Activated CD4-positive, alpha-beta memory T cell treated with anti-CD3 and anti-CD28 coated beads for 36 hours (primary cell): ENCODE measurements at places on chromosomes 5 and 9.

DNA sequence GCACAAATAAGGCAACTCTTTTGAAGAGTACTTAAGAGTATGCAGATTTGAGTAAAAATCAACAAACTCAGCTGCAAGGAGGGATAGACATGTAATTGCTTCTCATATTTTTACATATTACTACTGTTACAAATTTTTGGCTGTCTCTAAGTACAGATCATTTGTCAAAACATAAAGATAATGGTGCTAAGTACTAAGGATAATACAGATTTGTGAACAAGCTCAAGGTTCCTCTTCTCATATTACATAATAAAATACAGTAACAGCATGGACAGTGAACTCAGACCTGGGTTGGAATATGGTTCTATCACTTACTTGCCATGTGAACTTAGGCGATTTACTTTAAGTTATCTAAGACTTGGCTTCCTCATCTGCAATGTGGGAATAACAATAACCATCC, 168.0 kb downstream of the AP3B1 start:
- no peak for DNase-seq

GRCh38 chr5:16057277-16057676, 122.3 kb downstream of the MARCHF11 start:
- DNase-seq, result no peak

DNA sequence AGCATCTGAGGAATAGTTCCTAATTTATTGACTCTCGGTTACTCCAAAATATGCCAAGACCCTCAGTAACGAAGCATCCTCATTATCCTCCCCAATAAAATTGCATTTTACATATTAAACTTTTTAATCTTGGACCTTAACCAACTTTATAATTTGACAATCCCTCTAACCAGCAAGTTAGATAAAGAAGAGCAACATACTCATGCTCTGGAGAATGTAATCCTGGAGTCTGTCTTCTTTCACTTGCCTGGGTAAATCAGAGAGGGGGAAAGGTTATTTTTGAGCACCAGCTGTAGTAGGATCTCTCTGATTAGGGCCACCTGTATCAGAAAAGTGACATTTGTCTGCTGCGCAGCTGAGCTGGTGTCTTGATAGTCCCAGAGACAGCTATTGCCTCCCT, 59.8 kb downstream of the NDFIP1 start:
- DNase-seq, result no peak

- no peak for DNase-seq
These were observed 118.0 kb upstream of the PANK3 start for GRCh38 chr5:168697034-168697720.

DNA sequence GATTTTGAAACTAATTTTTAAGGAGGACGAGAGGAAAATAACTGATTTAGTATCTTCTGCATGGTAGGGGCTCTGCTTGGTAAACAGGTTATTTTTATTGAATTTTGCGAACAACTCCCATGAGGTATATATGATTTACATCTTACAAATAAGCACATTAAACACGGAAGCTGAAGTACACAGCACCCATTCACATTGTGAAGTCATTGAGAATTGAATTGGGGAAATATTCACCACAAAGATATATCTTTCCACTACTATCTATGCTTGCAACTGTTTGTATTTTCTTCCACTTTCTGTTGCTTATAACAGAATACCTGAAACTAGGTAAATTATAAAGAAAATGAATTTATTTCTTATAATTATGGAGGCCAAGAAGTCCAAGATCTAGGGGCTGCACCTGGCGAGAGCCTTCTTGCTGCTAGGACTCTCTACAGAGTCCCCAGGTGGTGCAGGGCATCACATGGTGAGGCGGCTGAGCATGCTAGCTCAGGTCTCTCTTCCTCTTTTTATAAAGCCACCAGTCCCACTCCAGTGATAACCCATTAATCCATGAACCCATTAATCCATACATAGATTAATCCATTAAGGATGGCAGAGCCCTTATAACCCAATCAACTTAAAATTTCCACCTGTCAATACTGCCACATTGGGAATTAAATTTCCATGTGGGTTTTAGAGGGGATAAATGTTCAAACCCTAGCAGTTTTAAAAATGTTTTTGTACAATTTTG, 79.0 kb upstream of the ZNF608 start:
- no peak for DNase-seq

DNA sequence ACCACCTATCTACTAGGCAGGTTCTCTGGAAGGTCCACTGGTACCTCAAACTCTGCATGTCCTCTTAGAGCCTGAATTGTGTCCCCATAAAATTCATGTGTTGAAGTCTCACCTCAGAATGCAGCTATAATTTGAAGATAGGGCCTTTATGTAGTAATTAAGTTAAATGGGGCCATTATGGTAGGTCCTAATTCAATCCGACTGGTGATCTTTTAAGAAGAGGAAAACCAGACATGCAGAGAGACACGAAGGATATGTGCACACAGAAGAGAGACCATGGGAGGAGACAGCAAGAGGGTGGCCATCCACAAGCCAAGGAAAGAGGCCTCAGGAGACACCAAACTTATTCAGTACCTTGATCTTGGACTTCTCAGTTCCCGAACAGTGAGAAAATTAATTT, 345.4 kb downstream of the ENC1 start:
- no peak for DNase-seq

DNA sequence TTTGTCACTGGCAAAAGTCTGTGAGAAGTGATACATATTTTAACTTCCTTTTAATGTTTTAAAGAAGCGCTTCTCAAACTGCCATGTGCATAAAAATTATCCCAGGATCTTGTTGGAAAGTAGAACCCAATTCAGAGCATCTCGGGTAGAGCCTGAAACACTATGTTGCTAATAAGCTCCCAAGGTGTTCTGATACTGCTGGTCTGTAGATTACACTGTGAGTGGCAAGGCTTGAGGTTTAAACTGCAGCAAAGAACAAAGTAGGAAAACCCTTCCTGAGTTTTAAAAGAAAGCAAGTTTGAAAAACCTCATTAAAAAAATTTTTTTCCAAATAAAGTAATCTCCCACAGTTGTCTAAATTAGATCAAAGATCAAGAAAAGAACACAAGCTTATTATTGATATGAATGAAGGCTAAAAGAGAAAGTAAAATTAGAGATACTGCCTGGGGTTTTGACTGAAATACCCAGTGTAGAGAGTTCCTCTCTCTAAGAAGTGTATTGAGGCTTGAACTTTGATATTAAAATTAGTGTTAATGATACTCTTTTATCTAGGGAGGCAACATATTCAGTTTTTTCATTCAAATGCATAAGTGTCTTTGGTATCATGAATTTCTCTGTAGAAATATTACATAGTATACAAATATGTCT, 19.8 kb upstream of the JAK2 start:
- no peak for DNase-seq

DNA sequence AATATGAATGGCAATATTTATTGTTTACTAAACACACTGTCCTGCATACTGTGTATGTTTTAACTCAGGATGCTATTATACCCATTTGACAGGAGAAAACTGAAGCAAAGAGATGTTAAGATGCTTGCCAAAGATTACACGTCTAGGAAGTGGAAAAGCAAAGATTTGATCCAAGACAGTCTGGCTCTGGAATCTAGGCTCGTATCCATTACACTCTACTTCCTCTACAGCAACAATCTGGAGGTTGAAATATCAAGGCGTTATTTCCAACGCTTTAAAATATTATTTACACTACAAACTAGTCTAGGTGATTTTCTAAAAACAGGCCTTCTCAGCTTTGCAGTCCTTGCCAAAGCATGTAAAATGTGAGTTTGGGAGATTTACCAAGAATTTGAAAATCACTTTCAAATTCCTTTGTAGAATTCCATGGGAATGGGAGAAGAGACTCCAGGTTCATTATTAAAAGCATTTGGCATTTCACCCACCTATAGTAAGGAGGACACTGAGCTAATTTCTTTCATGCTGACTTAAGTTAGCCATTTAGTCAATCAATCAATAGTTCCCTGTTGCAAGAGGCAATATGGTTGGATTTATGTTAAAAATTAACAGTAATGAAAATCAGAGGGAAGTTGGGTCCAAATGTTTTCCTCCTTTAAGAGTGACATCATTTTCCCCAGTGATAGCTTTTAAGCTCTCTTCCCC, 356.3 kb upstream of the SMARCA2 start:
- no peak for DNase-seq

DNA sequence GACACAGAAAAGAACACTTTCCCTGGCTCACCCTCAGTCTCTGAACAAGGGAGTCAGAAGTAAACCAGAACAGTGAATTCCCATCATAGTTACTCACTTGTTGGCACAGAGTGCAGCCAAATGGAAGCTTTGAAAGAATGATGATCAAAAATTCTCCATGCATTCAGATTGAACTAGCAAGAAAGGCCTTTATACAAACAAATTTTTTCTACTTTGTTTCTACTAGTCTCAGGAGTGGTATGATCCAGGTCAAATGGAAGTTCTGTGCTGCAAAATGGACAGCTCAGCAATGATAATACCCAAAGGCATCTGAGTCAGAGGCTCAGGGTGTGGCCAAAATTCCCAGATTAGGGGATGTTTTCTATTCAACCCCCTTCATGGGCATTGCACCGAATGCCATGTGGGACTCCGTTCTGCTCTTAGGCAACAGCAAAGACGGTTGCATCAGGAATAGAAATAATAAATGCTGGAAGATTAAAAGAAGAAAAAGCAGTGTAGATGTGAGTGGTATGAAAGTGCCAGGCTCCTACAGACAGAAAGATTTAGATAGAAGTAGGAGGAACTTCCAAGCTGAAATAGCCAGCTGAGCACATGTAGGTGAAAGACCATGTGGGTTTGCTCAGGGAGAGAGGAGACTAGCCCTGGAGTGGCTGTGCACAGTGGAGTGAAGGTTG, 24.0 kb upstream of the ASPN start:
- no peak for DNase-seq

GRCh38 chr5:85000671-85001070, 616.0 kb upstream of the EDIL3 start:
- no peak for DNase-seq

- DNase-seq, result no peak
These were observed 171.6 kb downstream of the ADAMTS12 start for GRCh38 chr5:33720176-33720575.

DNA sequence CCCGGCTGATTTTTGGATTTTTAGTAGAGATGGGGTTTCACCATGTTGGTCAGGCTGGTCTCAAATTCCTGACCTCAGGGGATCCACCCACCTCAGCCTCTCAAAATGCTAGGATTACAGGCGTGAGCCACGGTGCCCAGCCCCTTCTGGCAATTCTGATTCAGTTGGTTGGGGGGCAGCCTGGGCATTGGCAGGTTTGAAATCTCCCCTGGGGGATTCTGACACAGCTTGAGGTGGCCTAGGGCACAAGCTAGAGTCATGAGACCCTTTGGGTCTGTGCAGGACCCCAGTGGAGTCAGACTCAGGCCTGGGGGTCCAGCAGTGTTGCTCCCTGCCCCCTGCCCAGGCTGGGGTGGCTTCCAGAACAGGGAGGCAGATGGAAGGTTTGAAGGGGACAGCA, 239.8 kb downstream of the PBX3 start:
- no peak for DNase-seq

DNA sequence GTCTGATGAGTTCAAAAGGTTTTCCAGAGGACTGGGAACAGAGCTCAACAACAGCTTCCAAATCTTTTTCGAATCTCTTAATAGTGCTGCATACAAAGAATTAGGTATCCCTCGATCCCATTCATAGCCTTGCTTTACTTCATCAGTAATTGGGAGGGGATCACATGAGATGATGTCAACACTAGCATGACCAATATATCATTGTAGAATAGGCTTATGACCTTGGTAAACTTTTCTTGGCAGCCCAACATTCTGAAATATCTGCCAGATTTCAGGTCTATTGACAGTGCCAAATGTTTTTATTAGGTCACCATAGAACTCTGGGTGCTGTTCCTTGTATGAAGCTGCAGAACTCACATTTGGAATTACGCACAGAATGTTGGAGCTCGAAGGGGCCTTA, 228.9 kb downstream of the FGF10 start:
- no peak for DNase-seq

GRCh38 chr5:146789712-146790653, 88.6 kb downstream of the PPP2R2B start:
- no peak for DNase-seq

GRCh38 chr5:23208959-23209431, 298.4 kb upstream of the PRDM9 start:
- DNase-seq, result no peak

GRCh38 chr5:59790776-59791475, 102.6 kb downstream of the PDE4D start:
- no peak for DNase-seq

DNA sequence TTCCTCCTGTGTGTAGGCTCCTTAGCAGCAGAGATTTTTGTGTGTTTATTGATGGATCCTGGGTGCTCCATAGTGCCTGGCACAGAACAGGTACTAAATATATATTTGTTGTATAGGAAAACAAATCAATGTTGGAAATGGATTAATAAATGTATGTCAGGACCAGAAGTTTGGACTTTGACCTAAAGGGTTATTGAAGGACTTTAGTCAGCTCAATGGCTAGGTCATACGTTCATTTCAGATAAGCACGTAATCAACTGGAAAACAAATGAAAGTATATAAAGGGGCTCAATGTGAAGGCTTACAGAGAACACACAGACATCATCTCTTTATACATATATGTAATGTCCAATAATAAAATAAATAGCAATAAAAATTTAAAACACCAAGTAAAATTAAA, 56.2 kb upstream of the PALM2AKAP2 start:
- DNase-seq, result no peak

DNA sequence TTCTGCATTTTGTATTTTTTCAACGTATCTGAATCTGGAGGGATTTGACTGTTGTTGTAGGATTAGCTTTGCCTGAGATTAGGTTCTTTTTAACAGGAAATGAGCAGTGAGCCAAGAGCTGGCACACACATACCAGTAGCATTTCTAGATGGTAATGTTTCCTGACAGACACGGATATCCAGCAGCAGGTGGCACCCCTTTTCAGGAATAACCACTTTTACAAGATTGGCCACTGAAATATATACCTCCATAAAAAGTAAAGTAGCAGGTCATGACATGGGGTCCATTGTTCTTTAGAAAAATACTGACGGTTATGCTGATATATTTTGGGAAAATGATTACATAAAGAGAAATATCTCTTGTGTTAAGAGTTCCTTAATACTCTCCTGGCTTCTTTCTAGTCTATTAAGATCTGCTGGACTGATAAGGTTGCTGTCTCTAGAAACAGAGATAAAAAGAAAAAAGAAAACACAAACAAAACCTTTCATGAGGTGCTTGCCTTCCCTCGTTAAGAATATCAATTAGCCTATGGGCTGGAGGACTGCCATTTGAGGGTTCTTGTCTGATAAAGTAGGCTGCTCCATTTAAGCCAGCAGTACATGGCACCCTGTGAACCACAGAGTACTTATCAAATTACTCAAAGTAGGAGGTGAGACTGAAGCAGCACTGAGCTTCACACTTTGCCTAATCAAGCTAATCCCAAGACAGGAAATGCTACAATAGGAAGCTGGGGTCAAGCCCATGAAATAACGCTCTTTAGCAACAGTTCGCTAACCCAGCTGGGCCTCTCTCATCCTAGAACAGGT, 101.6 kb upstream of the PCA3 start:
- DNase-seq, result no peak
